Glomerular endothelial cell (primary cell): ENCODE measurements at places on chromosomes 1 and 21.

GRCh38 chr1:2546515-2547209, 9.5 kb upstream of the TNFRSF14 start:
- DNase-seq: no peak

GRCh38 chr1:246058466-246058865, 448.6 kb downstream of the SMYD3 start:
- no peak for DNase-seq

DNA sequence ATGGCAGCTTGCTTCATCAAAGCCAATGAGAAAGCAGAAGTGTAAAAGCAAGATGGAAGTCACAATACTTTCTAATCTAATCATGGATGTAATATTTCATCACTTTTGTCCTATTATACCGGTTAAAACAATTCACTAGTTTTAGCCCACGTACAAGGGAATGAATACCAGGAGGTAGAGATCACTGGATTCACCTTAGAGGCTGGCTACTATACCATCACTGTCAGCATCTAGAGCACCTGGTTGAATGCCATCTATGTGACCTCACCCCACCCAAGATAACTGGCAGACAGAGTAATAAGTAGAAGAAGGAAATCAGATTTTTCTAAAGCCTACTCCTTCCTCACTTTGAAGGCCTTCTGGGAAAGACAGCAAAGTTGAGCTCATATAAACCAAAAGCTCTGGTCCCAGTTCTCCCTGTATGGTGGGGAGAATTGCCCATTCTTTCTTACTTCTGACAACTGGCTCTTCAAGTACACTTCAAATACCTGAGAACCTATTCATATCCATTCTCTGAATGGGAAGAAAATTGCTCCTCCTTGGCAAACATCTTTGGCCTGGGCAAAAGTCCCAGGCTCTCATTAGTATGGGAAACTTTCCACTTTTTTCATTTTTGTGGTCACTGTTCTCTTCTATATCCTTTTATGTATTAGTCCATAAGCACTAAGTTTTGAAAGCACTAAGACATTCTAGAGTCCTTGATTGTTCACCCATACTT, 24.8 kb downstream of the HSD3B1 start:
- no peak for DNase-seq

GRCh38 chr1:184388319-184388889, 1.6 kb downstream of the C1orf21 start:
- DNase-seq: no peak

DNA sequence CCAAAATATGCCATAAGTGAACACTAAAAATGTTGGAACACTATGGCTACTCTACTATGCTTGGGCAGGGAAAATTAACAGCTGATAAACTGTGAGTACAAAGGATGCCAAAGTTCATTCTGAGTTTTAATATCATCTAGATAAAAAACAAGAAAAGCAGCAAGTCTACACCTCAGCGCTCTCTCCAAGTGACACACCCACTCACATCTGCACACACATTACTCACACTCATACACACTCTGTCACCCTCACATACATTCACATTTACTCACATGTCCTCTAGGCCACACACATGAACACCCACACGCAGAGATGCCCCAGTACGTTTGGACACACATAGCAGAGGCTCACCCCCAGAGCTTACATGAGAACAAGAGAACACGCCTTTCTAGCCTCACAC, 87.3 kb upstream of the RAB4A start:
- DNase-seq: no peak

GRCh38 chr1:100942304-100943046, 46.6 kb downstream of the SLC30A7 start:
- no peak for DNase-seq

- no peak for DNase-seq
Measured at GRCh38 chr1:244047621-244048255, 3.3 kb upstream of the ZBTB18 start.

DNA sequence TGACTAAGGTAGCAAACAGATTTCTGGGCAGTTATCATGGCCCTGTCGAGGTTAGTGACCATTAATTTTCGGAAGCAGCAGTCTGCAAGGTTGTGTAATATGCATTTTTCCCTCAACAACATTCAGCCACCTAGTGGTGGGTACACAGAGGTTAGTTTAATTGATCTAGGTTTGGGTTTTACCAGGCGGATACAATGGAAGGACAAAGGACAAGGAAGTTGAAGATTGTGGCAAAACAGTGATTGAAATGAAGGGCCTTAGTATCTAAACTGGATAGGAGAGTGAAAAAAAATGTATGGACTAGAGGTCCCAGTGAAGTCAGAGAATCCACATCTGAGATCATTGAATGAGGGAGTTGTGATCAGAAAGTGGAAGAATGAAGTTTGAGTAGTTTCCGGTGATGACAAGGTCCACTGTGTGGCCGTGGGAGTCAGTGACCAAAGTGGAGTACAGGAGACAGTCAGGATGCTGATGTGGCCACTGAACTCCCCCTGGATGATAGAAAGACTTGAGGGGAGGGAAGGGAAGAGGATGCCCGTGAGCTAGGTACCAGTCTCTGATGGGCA, 2.8 kb downstream of the ARMH1 start:
- no peak for DNase-seq

DNA sequence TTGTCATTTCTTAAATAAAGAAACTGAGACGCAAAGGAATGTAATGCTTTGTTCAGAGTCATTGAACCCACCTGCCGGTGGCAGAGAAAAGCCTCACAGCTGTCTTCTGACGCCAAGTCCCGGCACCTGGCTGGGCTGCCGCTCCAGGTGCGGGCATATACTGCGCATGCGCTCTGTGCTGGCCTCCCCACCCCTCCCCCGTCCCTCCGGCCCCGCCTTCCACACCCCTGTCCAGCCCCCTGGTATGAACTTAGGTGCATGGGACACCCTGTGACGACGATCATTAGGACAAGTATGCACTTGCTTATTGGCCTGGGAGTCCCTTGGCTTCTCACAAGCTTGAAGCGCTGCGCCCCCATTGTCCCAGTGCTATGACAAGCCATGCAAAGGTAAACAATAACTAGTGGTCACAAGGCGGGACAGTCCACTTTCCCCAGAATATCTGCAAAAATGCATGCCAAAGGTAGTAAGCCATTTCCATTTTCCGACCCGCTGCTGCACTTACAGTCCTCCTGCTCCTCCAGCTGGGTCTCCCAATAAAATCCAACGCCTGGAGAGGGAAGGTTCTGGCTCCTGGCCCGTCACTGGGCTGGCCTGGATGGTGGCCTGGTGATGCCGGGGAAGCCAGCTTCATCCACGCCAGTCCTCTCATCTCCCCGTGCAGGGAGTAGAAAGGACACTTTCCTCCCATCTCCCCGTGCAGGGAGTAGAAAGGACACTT, 100.4 kb downstream of the PSMG1 start:
- DNase-seq: no peak

DNA sequence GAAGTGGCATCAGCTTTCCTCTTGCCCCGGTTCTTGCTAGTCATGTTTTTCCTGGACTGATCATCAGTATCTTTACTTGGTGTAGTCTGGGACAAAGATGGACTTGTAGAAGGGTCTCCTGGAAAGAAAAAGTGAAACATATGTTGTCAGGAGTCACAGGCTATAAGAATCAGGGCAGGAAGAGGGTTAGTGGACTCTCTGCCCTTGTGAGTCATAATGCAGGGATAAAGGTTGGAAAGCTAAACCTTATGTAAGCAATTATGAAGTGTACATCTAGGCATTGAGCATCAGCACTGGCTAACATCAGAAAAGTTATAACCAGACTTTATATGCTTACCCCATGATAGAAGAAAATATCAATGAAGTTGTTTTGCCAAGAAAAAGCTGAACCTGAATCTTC, 51.2 kb downstream of the XKR8 start:
- no peak for DNase-seq

- no peak for DNase-seq
Measured at GRCh38 chr1:154629061-154629674, 21.2 kb upstream of the ADAR start.

DNA sequence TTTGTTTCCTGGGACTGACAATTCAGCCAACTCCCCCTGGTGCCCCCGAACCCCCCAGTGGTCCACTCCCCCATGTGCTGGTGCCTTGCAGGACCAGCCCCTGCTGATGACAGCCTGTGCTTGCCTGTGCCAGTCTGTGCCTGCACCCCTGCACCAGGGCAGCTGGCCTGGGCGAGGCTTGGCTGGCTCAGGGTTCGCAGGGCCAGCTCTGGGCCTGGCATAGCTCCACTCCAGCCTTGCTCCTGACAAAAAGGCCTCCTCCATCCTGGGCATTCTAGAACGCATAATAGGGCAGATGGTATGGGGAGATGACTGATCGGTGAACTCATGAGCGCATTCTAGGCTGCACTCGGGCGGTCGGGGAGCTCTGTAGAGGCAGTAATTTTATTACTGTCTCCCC, 5.4 kb downstream of the CNTN2 start:
- no peak for DNase-seq

GRCh38 chr21:31537872-31538576, 121.5 kb upstream of the SOD1 start:
- DNase-seq: no peak

DNA sequence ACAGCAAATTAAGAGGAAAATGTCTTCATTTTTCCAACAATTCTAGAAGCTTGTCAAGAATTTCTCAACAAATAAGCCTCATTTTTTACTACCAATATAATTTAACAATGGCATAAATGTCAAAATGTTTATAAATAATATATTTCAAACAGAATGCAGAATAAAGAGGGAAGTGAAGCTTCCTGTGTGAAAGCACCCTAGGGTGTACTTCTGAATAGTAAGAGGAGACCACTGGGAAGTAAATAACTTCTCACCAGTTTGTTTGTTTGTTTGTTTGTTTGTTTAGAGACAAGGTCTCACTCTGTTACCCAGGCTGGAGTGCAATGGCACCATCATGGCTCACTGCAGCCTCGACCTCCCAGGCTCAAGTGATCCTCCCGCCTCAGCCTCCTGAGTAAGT, 244.3 kb downstream of the SLC45A1 start:
- no peak for DNase-seq

DNA sequence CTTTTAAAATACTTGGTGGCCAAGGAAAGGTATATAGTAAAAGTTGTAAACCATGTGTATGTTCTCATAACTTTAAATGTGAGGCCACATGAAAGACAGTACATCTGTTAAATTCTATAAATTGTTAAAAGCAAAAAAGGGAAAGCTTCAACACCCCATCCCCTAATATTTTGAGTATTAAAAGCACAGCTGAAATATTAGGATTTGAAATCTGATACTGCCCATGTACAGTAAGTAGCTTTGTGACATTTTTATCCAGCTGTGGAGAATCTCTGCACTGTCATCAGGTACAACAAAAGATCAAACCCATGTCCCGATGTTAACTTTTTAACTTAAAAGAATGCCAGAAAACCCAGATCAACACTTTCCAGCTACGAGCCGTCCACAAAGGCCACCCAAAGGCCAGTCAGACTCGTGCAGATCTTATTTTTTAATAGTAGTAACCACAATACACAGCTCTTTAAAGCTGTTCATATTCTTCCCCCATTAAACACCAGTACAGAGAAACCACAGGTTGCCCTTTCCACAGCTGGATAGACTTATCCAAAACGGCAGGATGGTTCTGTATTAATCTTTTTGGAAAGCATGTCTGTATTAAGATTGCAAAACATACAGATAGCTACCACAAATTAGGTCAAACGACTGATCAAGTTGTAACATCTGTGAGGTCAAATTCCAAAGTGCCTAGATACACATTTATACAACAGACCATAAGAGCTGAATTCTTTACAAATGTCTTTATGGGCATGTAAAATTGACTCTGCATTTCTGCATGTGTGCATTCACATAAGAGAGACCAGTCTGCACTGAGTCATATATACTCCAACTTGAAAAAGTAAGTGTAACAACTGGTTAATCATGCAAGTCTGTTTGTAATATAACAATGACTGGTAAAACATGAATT, 5.2 kb downstream of the IRF2BP2 start:
- DNase-seq: no peak

- no peak for DNase-seq
Measured at GRCh38 chr1:219490566-219490965, 122.3 kb downstream of the ZC3H11B start.

DNA sequence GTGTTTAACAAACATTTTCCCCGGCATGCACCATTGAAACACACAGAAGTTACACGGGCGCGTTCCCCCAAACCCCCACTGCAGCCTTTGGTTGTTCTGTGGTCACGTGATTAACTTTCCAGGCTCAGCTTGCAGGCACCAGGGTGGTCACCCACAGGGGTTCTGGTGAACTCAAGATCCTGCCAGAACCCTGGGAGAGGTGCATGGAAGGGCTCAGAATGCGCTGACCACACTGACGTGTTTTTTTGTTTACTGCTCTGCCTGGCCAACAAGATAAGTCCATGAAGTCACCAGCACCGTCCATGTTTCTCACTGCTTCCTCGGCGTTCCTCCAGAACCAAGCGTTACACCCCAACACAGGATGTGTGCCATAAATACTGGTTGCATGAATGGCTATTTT, 229.5 kb upstream of the VAMP3 start:
- no peak for DNase-seq

DNA sequence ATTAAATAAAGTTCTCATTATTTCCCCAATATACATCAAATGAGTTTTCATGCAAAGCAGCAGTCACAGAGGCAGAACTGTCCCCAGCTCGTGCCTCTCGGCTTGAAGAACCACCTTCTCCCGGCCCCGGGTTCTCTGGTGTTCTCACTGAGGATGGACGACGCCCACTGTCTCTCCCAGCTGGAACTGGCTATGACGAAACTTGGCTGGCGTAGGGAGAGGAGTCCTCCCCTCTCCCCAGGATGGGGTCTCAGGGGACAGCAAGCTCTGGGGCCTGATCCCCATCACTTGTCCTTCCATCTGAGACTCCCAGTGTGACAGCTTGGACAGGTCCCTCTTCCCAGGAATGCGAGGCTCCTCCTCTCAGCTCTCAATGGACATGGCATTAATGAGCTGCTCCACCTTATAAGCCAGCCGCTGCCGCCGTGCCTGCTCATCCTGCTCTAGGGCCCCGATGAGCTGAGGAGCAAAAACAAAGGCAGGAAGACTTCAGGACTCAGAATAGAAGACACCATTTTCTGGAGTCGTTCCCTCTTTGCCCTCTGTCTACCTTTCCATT, 116.0 kb upstream of the CD34 start:
- DNase-seq: no peak

DNA sequence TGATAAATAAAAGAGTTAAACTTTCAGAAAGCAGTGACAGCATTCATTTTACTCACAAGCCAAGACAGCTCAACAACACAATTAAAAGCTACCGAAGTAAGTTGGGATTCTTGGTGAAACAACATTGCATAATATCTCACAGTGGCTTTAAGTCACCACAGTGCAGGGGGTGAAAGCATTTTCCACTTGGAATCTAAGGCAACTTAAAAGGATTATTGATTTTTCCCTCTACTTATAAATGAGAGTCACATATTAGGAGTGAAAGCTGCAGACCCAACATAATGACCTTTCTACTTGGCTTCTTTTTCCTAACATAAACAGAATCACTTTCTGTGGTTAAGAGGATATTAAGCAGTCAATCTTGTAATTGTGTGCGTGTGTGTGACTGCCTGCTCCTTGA, 536.6 kb upstream of the CXADR start:
- DNase-seq: no peak

- no peak for DNase-seq
Measured at GRCh38 chr1:25679171-25679570, 62.6 kb downstream of the MAN1C1 start.
